ENCODE measurements at places on chromosomes 16 and 17.

DNA sequence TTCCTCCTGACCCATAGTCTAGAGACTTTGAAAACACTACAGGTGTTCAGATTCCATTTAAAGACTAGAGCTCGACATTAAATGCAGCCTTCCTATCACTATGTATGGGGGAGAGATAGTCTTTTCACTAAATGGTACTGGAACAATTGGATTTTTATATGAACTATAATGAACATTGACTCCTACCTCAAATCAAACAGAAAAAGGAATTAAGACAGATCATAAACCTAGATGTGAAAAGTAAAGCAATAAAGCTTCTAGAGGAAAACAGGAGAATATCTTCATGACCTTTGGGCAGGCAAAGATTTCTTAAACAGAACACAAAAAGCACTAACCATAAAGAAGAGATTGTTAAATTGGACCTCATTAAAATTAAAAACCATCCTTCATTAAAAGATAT lies 18.8 kb upstream of the NOS2 start:
- no peak for DNase-seq

GRCh38 chr16:17602678-17603077 lies 131.9 kb upstream of the XYLT1 start:
- DNase-seq = no peak

GRCh38 chr16:81172769-81173658 lies 65.5 kb upstream of the BCO1 start:
- DNase-seq = no peak

DNA sequence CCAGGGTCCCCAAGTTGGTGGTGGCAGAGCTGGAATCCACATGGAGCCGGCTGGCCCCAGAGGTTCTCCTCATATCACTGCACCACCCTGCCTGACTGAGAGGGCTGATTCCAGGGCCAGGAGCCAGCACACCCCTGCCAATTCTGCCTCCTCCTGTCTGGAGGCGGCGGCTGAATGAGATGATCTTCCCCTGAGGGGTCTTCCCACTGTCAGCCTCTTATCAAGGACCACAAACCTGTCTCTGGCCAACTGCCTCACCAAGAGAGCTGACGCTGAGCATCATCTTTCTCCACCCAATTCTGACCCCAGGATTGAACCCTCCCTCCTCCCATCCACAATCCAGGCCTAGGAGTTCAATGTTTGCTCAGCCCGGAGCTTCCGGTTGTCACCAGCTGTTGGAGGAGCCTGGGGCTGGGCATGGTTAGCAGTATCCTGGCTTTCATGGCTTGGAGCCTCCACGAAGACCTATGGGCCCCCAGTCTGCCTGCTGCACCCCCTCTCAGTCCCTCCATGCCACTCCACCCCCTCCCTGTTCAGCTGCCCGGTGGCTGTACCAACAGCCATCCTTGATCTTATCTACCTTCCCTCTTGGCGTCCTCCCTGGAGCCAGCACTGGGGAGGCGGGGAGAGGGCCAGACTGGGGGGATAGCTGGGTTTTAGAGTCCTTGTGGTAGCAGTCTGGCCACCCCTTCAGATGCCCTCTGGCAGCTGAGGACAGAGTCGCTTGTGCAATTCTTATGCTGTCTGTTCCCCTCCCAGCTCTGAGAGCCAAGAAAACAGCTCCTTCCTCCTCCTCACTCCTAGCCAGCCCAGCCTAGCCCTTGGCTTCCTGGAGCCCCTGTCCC lies 25.6 kb downstream of the ABCC3 start:
- no peak for DNase-seq

DNA sequence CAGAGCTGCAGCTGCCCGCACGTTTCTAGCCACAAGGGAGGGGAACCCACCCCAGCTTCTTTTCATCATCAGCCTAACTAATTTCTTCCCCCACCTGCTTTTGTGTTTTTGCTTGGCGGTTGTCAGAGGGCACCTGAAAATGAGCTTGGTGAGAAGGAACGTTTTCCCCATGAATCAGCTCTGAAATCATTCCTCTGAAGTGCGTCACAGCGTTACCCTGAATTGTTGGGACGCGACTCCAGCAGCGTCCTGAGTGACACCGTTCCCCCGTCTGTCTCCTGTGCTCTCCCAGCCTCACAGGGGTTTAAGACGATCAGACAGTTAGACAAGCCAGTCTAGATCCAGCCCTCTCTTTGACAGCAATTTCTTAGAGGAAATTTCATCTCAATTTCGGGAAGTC lies 722.9 kb upstream of the EEF2KMT start:
- no peak for DNase-seq

DNA sequence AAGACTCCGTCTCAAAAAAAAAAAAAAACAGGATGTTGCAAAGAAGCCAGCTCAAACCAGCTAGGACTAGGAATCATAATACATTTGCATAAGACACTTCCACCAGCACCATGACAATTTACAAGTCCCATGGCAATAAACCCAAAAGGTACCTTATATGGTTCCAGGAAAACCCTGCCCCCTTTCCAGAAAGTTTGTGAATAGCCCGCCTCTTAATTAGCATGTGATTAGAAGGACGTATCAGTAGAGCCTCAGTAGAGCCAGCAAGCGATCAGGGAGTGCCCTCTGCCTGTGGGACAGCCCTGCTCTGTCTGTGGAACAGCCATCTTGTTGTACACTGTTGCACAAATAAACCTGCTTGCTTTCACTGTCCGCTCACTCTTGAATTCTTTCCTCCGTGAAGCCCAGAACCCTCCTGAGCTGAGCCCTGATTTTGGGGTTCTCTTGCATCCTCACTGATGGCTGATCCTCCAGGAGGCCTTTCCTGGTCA lies 14.0 kb downstream of the NUPR1 start:
- no peak for DNase-seq

DNA sequence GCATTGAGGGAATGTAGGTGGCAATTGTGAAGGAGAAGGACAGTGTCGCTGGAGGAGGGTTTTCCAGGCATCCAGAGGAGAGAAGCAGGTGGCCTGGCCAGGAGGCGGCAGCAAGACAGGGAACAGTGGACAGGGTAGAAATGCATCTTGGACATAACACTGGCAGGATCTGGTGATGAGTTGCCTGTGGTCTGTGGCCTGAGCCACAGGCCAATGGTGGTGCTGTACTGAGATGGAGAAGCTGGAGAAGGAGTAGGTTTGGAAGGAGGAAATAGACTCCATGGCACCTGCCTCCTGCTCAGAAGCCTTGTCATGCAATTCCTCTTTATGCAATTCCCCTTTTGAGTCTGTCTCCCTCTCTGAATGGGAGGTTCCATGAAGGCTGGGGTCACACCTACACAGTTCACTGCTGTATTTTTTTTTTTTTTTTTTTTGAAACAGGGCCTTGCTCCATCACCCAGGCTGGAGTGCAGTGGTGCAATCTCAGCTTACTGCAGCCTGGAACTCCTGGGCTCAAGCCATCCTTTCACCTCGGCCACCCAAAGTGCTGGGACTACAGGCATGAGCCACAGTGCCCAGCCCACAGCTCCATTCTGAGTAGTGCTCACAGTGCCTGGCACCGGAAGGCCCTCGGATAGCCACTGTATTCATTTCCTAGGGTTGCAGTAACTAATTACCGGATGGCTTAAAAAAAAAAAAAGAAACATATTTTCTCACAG lies 13.5 kb upstream of the CACNG4 start:
- DNase-seq = no peak

DNA sequence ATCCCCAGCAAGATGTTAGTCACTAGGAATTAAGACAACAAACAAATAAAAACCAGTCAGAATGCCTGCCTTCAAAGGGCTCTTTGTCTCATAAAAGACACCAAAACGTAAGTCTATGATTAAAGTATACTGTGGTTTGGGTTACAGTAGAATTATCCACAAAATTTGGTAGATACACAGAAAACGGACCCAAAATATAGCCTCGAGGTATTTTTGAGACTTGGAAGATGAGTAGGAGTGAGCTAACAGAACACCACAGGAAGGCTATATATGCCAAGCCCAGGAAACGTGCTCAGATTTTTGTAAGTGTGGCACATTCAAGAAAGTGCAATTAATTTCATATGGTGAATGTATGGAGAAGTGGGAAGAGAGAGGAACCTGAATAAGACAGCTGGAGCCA lies 831.4 kb downstream of the CDH11 start:
- DNase-seq = no peak

DNA sequence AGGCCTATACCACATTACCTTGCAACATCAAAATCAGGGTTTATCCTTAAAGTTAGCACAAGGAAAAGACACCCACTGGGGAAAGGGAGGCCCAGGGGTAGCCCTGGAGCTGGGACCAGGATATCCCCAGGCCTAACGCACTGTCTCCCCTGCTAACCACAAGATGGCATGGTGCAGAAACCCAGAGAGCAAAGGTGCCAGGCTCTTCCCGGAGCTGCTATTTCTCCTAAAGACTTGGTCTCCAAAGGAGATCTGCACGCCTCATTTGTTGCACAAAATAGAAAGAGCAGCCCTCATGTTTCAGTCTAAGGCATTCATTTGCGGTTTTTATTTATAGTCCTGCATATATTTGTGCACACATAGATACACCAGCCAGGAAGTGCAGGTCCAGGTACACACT lies 408.6 kb downstream of the SOX9 start:
- no peak for DNase-seq

DNA sequence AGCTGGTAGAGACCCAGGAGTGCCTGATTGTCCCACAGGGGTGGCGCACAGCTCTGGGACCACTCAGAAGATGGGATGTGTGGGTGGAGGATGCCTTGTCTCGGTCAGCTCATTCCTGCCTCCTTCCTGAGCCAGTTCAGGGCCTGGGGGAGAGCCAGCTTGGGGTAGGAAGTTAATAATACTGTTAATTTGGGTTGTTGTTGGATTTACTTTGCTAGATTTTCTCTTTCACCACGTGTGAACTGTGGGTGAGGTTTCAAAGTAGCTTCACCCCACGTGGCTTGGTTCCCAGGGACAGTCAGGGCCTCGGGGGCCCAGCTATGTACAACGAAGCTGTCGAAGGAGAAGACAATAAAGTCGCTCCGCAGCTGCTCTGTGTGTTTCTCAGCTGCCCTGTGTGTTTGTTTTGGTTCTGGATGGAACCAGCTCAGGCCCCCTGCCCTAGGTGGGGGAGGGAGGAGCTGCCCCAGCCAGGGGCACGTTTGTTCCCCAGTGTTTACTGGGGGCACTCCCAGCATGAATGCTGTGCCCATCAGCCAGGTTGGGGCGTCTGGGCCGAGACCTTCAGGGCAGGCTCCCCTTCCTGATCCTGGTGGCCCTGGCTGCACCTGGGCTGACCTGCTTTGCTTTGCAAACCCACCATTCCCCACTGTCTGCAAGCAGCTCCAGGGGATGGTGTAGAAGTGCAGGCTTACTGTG lies 2.3 kb downstream of the NUDT16L1 start:
- no peak for DNase-seq

DNA sequence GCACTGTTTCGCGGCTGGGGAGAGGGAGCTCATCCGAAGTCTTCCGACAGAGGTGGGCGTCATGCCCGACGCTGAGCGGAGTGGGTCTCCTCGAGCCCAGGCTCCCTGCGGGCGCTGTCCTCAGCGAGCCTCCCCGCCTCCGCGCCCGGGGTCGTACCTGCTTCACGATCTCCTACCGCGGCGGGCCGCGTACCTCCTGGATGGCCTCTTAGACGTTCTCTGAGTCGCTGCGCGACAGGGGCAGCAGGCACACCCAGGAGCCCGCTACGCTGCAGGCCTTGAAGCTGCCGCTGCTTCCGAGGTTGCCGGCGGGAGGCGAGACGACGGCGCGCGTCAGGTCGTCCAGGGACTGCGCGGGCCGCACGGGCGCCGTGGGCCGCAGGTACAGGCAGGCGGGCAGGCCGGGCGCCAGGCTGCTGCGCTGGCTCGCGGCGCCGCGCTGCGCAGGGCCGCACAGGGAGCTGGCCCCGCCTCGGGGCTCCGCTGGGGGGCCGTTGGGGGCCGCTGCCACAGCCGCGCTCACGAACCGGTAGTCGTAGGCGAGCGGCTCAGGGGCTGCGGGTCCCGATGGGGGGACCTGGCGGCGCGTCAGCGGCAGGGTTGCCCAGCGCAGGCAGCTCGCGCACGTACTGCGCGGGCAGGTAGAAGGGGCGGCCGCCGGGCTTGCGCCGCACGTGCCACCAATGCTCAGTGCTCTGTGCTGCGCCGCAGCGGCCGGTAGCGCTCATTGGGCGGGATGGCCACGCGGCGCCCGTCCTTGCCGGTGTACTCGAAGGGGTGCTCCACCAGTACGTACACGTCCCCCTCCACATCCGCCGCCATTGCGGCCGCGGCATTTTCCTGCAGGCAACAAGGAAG lies 116.4 kb upstream of the SMURF2 start:
- DNase-seq = no peak

DNA sequence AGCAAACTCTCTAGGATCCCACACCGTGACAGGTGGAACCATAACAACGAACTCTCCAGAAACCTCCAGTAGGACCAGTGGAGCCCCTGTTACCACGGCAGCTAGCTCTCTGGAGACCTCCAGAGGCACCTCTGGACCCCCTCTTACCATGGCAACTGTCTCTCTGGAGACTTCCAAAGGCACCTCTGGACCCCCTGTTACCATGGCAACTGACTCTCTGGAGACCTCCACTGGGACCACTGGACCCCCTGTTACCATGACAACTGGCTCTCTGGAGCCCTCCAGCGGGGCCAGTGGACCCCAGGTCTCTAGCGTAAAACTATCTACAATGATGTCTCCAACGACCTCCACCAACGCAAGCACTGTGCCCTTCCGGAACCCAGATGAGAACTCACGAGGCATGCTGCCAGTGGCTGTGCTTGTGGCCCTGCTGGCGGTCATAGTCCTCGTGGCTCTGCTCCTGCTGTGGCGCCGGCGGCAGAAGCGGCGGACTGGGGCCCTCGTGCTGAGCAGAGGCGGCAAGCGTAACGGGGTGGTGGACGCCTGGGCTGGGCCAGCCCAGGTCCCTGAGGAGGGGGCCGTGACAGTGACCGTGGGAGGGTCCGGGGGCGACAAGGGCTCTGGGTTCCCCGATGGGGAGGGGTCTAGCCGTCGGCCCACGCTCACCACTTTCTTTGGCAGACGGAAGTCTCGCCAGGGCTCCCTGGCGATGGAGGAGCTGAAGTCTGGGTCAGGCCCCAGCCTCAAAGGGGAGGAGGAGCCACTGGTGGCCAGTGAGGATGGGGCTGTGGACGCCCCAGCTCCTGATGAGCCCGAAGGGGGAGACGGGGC lies 1.3 kb downstream of the SPN start:
- no peak for DNase-seq

DNA sequence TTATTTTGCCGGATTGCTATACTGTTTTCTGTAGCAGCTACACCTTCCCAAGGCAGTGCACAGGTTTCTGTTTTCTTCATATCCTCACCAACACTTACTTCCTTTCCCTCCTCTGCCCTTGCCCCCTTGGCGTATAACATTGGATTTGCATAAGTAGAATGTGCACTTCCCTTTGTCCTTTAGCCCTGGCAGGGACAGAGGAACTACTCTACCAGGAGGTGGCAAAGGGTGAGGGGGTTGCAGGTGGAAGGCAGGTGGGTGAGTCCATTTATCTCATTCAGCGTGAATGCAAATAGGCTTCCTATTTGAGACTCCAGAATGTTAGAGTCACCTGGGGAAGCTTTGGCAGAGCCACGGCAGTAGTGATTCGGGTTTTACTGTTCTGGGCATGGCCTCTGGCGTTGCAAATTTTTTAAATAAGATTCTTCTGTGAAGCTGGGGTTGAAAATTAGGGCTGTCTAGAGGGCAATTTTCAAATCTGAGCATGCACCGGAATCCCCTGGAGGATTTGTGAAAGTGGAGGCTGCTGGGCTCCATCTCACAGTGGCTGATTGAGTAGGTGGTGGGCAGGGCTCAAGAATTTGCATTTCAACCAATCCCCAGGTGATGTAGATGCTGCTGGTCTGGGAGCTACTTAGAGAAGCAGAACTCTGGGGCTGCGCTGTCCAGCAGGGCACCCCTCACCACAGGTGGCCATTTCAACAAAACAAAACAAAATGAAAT lies 84.7 kb downstream of the PLCG2 start:
- no peak for DNase-seq

GRCh38 chr16:20968765-20969164 lies 68.2 kb downstream of the LYRM1 start:
- DNase-seq = no peak

- DNase-seq = no peak
Observed at GRCh38 chr17:43620581-43620980, 41.1 kb downstream of the MEOX1 start.

Measured in HS-27A (cell line).